Activated CD4-positive, alpha-beta T cell treated with anti-CD3 and anti-CD28 coated beads for 4 hours (primary cell): ENCODE measurements at places on chromosomes 16 and 17.

DNA sequence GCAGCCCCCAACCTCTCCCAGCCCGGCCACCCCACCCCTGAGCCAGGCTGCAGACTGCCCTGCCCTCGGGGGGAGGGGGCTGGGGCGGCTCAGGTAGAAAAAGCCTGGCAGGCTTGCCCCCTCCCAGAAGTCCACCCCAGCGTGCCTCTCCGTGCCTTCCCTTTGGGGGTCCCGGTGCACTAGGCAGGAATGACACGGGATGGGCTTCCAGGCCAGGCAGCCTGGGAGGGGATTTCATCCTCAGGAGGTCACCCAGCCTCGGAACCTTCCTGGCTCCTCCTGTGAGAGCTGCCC is 185.0 kb downstream of the NTN1 start:
- DNase-seq = no peak

DNA sequence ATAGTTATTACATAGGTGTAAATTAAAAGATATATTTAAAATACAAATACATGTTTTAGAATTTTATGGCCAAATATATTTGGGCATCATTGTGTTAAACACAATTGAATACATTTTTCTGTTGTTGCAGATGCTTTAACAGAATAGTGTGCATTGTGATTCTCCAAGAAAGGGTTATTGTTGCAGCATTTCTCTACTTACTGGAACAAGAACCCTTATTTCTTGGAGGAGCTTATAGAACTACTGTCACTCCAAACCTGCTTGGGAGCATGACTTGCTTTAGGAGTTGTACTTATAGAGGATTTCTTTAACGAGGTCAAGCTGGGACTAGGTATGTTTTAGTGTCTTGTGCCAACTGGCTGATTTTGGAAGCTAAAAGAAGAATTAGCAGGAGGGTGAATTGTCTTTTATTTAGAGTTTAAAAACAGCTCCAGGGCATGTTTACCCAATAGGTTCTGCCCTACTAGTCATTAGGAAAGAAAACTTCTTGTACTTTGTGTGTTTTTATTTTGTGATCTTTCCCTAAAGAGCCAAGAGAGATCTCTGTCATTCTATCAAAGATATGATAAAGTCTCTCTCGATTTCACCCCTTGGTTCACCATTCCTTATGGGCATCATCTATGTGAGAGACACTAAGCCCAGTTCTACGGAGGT is 279.8 kb upstream of the SALL1 start:
- no peak for DNase-seq

DNA sequence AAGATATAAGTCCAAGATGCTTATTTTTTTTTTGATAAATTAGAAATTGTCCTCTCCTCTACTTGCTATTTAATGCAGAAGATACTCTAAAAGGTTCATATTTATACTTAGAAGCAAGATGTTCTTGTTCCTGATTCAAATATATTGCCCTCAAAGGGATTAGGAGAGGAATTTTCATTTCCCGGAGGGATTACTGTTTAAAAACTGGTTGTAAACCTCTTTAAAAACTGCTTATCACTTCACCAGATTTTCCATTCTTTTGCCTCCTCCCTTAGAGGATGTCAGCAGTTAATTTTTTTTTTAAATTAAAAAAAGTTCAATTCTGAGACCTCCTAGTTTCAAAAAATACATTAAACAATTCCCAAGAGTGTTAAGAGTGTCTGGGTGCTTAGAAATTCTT is 2.8 kb downstream of the TENT4B start:
- no peak for DNase-seq

DNA sequence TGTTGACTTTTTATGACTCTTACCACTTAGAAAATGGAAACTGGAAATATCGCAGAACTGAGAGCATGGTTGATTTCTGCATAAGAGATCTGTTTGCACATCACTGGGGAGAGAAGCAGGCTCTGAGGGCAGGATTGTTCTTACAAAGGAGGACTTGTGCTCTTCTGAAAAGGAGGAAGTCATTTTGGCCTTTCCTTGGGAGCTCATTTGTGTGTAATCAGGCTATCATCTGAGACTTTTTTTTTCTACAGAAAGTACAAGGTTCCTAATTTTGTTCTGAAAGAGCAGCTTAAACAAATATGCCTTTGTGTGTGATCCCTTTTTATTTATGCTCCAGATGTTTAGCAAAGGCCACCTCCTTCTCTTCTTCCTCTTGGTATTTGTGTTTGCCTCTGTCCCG is 145.7 kb upstream of the CACNG5 start:
- DNase-seq = no peak

DNA sequence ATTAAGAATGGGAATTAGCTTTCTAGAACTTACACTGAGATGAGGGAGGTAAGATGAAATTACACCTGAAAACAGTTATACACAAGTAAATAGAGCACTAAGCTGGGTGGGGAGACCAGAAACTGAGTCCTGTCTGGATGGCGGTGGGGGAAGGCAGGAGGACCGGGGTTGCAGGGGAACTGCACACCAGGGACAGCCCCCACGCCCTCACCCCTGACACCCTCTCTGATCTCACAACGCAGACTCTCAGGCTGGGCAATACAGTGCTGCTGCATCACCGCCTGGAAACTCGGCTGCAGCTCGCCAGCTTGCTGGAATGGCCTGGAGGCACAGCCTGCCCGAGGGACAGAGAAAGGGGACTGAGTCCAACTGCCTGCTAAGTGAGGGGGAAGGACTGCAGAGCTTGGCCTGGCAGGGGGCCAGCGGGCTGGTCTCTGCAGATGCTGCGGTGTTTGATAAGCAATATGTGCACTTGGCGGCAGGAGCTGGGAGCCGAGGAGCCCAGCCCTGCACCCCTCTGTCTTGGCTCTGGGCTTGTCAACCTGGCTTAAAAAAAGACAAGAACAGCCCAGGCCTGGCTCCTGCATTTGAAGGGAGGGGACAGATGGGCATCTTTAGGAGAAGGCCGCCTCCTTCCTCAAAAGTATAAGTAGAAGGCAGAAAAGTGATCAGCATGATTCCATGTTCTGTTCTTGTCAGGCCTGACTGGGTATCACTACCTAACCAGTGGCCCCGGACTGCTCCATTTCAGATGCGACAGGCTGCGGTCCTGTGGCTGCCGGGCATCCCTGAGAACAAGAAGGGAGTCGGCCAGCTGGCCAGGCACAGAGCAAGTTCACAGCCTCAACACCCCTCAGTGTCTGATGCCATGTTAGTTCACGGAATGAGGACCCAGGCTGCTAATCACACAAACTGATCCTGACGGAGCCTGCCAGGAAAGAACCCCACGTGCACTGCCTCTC is 30.2 kb downstream of the SPHK1 start:
- DNase-seq = no peak

- DNase-seq = no peak
Measured at GRCh38 chr17:40107522-40108174, 7.3 kb upstream of the NR1D1 start.

GRCh38 chr17:55067697-55068439 is 99.3 kb downstream of the STXBP4 start:
- DNase-seq = no peak

DNA sequence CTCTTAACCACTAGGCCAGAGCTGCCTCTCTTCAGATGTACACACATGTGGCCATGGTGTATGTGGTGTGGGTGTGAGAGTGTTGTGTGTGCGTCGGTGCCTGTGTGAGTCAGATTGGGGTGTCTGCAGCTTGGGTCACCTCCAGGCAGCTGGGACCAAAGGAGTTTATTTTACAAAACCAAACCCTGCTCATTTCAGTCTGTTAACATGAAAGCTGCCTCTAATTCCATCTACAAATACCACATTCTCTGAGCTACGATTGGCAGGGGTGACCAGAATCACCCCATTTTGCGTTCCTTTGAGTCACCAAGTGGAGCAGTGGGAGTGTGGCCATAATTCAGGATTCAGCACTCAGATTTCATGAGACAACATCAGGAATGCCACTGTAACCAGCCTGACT is 105.3 kb downstream of the IRX5 start:
- no peak for DNase-seq

GRCh38 chr16:46900455-46901235 is 16.5 kb downstream of the GPT2 start:
- DNase-seq = no peak
